ENCODE measurements at places on chromosomes 12 and 14. TPM values are rescaled to one million over a fixed set of nuclear protein-coding genes. Genes with fewer than 3 reads are reported as not detected.
A peak's percentile ranks its signal among the peaks of the same experiment; 100 is the strongest.

Gene SETD3
- total RNA-seq, result 38.4 TPM

Gene EXOC3L4
- not detected for total RNA-seq

GRCh38 chr14:59695198-59695597 is 118.6 kb upstream of the CCDC175 start:
- DNase-seq, result no peak

Gene C14orf180
- total RNA-seq, result not detected

Gene HRK
- not detected for total RNA-seq

- no peak for DNase-seq
Measured at GRCh38 chr12:54002915-54003389, 3.0 kb downstream of the HOXC9 start.

DNA sequence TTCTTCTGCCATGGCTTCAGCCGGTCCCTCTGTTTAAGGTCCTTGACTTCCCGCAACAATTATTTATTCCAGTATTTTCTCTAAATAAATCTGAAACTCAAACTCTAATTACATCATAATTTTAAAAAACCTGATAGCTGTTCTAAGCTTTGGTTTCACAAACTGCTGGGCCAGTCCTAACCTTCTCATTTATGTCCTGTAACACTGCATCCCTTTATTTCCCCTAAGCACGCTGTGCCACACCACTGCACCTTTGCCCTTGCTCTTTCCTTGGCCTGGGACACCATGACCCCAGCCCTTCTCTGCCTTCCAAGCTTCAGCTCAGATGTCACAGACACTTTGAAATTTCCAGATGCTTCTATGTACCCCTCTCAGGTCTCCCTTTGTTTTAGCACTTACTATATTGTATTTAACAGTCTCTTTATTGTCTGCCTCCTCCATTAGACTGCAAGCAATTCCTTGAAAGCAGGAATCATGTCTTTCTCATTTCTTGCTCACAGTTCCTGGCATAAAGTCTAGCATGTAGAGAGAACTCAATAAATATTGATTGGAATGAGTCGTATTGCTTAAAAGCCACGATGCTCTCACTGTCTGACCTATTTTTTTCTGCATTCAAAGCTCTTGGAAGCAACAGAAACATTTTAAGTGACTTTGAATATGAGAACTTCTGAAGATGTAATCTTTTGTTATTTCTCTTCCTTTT is 111.1 kb downstream of the ERGIC2 start:
- no peak for DNase-seq

DNA sequence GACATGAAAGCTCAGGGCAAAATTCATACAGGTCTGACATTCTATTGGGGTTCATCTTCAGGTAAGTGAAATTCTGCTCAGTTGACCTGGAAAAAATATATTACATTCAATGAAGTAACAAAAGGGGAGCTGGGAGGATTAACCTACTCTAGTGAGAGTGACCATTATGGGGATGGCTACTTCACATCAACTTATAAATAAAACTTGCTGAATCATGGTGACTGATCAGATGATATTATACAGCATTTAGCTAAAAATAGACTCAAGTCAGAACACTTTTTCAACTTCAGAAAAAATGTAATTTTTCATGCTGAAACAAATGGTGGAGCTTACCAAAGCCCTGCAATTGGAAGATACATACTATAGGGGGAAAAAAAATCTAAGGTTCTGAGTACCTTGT is 800.2 kb downstream of the FSCB start:
- DNase-seq, result no peak

DNA sequence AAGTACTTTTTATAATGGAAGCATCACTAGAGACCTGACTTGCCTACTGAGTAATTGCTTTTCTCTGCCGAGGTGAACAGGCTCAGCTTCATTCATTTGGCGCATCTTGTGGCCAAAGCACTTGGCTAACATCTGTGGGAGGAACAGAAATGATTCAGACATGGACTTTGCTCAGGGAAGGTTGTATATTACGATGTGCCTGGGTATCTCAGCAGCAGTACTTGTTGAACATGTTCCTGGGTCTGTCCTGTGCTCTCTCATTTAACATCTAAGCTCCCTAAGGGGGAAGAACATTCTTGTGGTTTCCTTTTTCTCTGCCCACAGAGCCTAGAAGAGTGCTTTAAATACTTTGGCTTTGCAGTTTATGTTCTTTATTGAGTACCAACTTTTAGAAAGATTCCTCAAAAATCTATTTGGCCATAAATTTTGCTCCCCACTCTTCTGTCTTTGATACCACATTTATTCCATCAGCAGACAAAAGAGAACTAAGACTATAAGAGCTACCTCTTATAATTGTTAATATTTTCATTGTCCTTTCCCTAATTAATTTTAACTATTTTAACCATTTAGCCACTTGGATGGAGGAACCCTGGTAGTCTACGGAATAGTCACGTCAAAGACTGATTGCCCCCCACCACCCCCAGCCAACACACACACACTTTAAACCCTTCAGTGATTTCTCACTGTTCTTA is 101.2 kb upstream of the EGLN3 start:
- no peak for DNase-seq

Gene KLHL33
- under 0.01 TPM for total RNA-seq

DNA sequence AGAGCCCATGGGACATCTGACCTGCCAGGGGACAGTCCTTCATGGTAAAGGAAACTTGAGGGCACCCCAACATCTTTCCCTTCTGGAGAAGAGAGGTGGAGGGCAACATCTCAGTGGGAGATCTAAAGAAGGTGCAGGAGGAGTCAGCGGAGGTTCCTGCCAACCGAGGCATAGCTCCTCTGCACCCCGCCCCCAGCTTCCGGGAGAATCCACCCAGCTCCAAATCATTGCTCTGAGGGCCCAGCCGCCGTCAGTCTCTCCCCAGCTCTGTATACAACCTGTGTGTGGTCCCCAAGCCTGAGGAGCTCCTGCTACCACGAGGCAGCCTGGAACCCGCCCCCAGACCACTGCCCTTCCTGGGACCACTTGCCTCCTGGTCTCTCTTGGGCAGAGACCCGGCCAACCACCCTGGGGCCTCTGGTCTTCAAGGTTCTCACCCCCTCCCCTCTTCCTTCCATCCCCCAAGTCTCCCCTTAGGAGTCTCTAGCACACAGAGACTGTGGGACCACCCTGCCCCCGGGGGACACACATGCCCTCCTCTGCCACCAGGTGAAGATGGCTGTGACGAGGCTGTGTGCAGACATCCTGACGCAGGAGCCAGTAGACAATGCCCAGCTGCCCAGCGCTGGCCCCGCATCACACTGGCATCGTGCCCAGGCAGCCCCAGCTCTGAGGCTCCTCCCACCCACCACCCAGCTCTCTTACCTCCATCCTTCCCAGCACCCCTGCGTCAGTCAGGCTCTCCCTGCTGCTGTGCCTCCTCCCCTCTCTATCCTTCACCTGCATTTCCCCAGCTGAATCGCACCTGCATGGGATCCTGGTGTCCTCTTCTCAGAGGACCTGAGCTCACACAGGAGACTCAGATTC is 13.0 kb upstream of the NUDT14 start:
- DNase-seq, result peak; percentile 50

GRCh38 chr14:97718886-97719442 is 921.8 kb downstream of the VRK1 start:
- DNase-seq, result no peak

Gene PLCZ1
- total RNA-seq, result not detected

DNA sequence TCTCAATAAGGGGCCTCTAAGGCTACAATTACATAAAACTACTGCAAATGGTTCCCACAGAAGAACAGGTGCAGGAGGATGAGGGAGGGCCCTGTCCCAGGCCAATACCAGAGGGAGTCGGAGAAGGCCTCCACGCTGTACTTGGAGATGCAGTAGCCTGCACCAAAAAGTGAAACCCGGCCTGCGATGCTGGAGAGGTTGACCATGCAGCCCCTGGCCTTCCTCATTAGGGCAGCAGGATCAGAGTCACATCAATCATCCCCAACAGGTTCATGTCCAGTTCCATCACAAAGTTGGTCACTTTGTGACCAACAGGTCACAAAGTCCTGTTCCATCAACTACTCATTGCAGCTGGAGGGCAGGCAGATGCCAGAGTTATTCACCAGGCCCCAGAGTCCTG is 23.0 kb downstream of the ZBTB39 start:
- DNase-seq, result no peak
